ENCODE measurements at places on chromosomes 7 and 10. TPM values are rescaled to one million over a fixed set of nuclear protein-coding genes. Genes with fewer than 3 reads are reported as not detected.

Gene ATG9B
- total RNA-seq, result 0.19 TPM

Gene PRRT4
- not detected for total RNA-seq

Gene IL15RA
- 13.9 TPM for total RNA-seq

Gene CTBP2
- 111 TPM for total RNA-seq
